CD4-positive, alpha-beta T cell treated with Interleukin-10 for 1 hour (primary cell): ENCODE measurements at places on chromosomes 5 and 9.

DNA sequence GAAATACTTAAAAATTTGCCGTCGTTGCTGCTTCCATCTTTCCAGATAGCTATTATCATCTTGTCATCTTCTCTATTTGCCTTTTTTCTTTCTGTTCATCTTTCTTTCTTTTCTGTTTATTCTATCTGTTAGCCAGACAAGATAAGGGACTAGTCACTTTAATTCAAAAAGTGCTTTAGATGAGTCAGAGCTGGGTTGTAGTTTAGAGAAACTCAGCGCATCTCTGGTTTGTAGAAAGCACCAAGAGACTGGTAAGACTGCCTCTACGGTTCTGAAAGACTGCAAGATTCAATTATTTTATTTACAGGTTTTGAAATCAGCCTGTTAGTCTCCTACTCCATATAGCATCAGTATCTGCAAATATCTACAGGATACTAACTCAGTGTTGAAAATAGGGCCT, 562.8 kb upstream of the RIOK2 start:
- DNase-seq: no peak

GRCh38 chr9:110555551-110556331, 23.8 kb downstream of the SVEP1 start:
- DNase-seq: no peak

GRCh38 chr5:159333545-159333925, 3.2 kb upstream of the IL12B start:
- no peak for DNase-seq

- no peak for DNase-seq
These were observed 173.1 kb downstream of the CACNA1B start for GRCh38 chr9:138050472-138051330.

DNA sequence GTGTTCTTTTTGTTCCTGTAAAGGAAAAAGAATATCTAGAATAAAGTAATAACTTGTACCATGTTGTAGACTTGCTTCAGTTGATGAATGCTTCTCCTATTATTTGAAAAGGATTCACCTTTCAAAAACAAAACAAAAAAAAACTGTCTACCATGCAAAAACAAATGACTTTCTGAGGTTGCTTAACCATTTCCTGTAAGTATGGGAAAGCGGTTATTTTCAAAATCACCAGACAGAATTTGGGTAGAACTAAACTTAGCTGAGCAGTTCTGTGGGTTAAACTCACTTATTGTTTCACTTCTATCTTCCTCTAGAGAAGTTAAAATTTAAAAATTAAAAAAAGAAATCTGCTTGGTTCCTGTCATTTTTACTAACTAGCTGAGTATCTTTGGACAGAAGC, 25.2 kb downstream of the LNPEP start:
- DNase-seq: peak; percentile 72

DNA sequence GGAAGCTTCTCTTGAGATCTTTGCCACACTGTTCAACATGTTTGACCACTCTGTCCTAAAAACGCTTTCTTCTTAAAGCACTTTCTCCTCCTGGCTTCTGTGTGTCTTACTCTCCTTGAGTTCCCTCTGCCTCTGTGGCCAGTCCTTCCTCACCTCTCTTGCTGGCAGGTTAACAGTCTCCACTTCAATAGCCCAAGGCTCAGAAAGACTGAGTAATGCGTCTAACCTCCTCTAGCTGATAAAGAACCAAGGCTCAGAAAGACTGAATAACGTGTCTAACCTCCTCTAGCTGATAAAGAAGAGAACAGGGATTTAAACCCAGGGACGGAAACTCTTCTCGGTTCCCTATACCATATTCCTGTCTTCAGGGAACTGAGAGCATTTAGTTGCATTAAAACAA, 205.2 kb downstream of the AOPEP start:
- DNase-seq: no peak
